Stimulated activated CD8-positive, alpha-beta memory T cell treated with anti-CD3 and anti-CD28 coated beads, Interleukin-15, amount 100 ng/mL, for 4 hours (primary cell): ENCODE measurements at places on chromosomes 3 and 15.
A peak's percentile ranks its signal among the peaks of the same experiment; 100 is the strongest.

GRCh38 chr15:77144026-77144425 is 73.1 kb upstream of the TSPAN3 start:
- DNase-seq, result no peak

- DNase-seq, result no peak
Measured at GRCh38 chr3:55877703-55878102, 390.6 kb upstream of the WNT5A start.

- DNase-seq, result no peak
Measured at GRCh38 chr3:143595456-143596077, 252.7 kb downstream of the SLC9A9 start.

- no peak for DNase-seq
Measured at GRCh38 chr3:14969671-14970070, 22.3 kb downstream of the NR2C2 start.

GRCh38 chr3:10968401-10968800 is 24.1 kb upstream of the SLC6A1 start:
- no peak for DNase-seq

DNA sequence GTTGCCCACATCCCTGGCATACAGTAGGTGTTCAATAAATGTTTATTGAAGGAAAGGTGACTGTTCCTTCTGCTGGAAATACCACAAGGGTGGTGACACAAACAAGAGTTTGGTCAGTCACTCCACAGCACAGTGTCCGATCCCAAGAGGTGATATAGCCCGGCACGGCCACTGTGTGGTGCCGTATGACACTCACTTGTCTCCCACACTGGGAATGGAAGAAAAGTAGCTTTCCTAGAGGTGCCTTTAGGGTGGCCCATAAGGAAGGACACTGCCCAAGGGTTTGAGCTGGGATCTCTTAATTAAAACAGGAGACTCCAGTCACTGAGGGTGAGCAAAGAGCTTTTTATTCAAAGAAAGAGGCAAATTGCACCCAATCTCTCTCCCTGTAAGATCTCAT is 40.5 kb downstream of the TGM4 start:
- DNase-seq, result no peak

DNA sequence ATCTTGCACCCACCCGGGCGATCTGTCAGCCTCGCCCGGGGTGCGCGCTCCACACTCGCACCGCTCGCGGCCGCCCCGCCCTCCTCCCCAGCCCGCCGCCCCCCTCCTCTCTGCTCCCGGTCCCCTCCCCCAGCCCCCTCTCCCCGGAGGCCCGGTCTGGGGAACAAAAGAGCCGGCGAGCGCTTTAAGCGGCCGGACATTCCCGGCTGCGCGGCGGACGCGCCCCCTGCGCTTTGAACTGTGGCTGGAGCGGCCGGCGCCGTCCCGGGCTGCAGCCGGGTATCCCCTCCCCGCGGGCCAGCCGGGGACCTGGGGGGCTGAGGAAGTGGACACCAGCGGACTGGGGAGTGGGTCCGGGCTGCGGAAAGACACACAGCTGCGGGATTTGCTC is at the start of gene IGDCC3:
TSS of gene IGDCC3 (minus strand) at position 27 of the 391 bp plus-strand sequence. CDS start 214 bp downstream, outside the sequence.
- no peak for DNase-seq

DNA sequence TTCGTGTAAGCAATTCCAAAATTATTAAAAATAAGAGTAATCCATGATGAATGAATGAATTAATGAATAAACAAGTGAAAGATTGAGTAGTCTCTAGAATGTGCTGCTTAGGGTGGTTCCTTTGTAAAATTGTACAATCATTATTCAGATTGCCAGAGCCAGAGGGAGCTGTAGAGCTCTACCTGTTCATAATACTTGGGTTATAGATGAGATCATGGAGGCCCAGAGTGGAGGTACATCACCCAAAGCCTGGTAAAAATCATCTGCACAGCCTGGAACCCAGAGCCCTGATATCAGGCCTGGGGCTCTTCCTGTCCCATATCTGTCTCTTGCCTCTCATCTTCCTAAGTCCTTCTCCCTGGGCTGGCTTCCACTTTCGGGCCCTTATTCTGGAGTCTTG is 297.2 kb downstream of the RPLP1 start:
- DNase-seq, result no peak

- no peak for DNase-seq
Measured at GRCh38 chr3:12929801-12930200, 88.4 kb upstream of the RPL32 start.

GRCh38 chr15:28107904-28108275 is 8.8 kb upstream of the OCA2 start:
- no peak for DNase-seq

DNA sequence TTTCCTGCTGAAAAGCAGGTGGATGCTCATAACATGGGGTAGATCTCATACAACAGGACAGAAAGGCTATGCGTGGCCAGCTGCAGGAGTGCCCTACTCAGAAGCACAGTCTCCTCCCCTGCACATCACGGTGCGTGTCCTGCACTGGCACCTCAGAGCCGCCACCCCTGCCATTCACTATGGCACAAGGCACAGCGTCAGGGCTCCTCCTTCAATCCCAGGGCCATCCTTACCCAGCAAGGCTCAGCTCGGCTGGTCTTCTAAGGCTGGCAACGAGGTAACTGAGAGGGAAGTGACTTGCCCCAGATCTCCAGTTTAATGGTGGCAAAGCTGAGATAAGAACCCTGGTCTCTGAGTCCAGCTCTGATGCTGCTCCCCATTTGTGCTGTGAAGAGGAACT is 97.1 kb downstream of the CPN2 start:
- no peak for DNase-seq

- no peak for DNase-seq
Measured at GRCh38 chr15:49331951-49332350, 91.1 kb upstream of the FGF7 start.

DNA sequence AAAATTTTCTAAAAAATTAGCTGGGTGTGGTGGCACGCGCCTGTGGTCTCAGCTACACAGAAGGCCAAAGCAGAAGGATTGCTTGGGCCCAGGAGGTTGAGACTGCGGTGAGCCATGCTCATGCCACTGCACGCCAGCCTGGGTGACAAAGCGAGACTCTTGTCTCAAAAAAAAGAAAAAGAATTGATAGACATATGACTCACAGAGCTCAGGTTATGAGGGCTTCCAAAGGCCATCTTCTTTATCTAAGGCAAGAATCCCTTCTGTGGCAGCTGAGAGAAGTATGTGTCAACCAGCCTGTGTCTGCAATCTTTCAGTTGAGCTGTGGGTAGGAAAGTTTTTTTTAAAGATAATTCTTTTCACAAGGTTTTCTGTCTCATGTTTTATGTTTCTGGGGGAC is 53.9 kb downstream of the MRPS25 start:
- DNase-seq, result no peak

GRCh38 chr3:129026728-129027543 is 25.8 kb downstream of the EFCC1 start:
- DNase-seq, result peak; percentile 83

DNA sequence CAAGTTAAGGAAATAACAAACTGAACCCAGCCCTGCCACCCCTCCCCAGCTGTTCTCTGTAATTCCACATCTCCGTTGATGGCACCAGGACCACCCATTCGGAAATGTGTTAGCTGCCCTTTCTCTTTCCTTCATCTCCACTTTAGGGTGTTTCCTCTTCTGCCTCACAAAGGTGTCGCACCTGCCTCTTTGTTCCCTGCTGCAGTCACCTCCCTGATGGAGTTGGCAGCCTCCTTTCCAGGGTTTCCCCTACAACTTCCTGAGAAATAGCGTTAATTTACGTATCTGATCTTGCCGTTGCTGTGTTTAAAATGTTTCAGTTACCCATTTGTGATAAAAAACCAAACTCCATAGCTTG is 57.3 kb downstream of the GPR171 start:
- no peak for DNase-seq

DNA sequence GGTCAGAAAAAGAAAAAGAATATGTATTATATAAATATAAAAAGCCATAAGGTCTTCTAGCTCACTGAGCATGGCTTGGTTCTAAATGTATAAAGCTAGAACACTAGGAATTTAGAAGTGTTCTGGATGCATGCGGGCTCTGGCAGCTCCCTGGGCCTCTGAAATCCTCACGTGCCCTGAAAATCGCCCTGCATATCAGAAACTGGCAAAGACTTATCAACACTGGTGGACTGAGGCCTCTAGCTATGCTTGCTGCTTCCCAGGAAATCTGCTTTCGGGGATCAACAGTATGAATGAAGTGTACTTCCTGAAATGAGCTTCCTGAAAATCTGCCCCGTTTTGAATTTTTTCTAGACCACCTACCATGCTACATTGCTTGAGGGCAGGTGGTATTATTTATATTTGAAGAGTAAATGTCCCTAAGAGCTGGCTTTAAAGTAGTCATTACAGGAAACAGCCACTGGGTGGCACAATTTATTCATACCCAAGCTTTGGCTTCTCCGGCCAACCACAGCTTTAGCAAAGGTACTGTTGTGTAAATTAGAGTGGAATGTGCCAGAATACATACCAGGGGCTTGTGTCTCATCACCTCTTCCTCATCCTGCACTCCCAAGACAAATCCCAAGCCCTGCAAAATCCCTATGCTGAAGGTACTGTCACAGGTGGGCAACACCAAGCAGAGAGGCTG is 17.7 kb downstream of the CRTAP start:
- no peak for DNase-seq

DNA sequence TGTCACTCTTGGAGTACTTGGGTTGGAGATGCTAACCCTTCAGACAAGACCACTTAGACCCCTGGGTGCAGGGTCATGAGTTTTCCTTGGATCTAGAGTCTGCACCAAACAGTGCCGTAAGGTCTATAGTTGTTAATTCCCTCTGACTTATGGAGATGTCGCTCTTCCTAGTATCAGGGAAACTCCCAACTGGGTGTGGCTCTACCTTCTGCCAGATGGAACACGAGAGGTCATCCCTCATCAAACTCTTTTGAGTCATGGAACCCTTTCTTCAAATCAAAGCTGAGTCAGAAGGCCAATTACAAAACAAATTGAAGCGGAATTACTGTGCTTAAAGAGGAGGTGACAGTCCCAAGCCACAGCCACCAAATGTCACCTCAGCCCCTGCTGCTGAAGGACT is 514.9 kb upstream of the PROK2 start:
- DNase-seq, result no peak

DNA sequence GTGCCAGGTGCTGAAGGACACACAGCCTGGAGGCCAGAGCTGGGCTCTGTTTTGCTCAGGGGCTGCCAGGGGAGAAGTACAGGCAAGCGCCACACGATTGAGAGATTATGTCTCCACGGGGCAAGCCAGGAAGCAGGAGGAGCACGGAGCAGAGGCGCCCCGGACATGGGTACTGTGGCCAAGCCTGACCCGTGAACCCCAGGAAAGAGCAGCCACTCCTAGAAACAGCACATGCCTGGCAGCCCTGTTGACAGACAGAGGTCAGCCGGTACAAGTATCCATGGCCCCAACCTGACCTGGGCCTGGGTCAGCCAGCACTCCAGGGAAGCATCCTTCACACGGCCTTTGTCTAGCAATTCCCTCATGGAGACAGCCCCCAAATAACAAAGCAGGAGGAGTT is 89.4 kb downstream of the ADAMTS17 start:
- no peak for DNase-seq

GRCh38 chr15:78317145-78317836 is 17.9 kb upstream of the SKIC8 start:
- no peak for DNase-seq

- no peak for DNase-seq
Measured at GRCh38 chr3:123559040-123559861, 25.6 kb downstream of the HACD2 start.

DNA sequence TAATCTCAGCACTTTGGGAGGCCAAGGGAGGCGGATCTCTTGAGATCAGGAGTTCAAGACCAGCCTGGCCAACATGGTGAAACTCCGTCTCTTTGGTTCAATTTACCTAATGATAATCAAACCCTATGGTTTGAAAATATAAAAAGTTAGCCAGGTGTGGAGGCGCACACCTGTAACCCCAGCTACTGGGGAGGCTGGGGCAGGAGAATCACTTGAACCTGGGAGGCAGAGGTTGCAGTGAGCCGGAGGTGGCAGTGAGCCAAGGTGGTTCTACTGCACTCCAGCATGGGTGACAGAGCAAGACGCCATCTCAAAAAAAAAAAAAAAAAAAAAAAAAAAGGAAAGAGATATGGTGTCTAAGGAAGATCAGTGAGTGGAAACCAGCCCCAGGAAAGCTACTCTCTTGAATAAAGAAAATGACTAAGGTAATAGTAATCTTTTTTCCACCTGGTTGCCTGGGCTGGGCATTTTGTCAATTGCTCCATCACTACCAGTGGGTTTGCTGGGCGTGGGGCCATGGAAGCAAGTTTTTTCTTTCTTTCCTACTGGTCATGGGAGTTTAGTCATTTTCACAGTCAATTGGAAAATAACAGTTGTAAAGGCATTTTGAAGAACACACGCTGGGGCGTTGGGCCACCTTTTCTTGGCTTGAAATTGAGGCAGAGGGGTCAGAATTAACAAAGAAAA is 387.6 kb upstream of the RGMA start:
- no peak for DNase-seq

DNA sequence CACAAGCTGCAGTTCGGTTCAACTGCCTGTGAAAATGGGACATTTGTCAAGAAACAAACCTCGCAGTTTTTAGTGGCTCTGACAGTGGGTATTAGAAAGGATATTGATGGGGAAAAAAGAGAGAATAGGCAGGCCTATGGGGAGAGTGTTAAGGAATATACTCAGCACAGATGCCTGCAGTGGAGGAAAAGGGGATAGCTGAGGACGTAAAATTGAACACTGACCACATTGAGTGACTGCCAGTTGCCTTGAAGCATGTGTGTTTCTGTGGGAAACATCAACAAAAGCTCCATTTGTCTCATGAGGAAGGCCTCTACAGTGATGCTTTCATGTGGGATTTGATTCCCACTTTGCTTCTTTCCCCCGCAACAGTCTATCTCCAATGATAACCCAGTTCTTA is 1042.1 kb downstream of the TUSC7 start:
- no peak for DNase-seq

DNA sequence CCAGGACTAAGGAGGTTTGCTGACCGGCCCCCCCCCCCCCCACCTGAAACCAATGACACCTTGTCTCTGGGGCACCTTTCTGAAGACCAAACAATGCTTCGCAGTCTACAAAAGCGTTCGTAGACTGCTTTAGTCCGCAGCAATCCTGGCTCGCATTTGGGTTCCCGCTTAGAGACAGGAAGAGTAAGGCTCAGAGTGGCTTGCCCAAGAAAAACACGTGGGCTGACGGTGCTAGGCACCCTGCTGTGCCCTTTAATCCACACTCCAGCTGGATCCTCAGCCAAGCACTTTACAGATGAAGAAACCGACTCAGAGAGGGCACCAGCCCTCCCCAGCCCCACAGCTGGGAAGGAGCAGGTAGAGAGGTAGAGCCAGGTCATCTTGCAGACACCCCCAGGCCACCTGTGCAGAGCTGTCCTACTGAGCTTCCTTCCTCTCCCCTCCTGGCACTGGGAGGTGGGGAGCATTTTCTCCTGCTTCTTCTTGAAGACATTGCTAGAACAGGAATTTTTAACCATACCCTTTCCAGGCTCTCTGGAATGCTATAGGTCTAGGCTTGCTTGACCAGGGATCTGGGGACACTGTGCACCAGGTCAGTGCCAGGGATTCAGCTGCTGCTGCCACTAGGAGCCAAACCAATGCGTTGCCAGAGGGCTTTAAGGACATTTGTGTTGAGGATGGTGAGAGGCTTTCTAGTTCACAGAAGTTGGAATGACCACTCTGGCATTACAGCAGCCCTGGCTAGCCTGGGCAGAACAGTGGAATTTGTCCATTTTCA is 1.0 kb upstream of the KLF15 start:
- DNase-seq, result no peak

- DNase-seq, result no peak
Measured at GRCh38 chr15:99729920-99730319, 3.3 kb downstream of the LYSMD4 start.

- DNase-seq, result no peak
Measured at GRCh38 chr3:32844914-32845313, 27.1 kb downstream of the TRIM71 start.

GRCh38 chr15:31840849-31841476 is 189.4 kb upstream of the CHRNA7 start:
- no peak for DNase-seq
